ENCODE measurements at places on chromosomes 6 and 20.

- DNase-seq = no peak
Observed at GRCh38 chr6:142296975-142297604, 4.7 kb upstream of the ADGRG6 start.

DNA sequence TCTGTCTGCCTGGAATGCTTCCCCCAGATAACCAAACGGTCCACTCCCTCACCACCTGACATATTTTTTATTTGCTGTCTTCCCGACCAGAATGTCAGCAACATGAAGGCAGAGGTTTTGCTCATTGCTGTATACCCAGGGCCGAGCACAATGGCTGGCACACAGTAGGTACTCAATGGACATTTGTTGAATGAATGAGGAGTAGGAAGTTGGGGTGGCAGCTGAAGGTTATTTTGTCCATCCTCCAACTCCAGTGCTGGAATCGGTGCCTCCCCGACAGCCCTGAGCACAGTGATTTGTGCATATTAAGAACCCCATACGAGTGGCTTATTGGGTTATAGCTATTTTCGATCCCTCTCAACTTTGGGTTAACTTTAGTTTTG lies 10.3 kb downstream of the DUSP15 start:
- no peak for DNase-seq

DNA sequence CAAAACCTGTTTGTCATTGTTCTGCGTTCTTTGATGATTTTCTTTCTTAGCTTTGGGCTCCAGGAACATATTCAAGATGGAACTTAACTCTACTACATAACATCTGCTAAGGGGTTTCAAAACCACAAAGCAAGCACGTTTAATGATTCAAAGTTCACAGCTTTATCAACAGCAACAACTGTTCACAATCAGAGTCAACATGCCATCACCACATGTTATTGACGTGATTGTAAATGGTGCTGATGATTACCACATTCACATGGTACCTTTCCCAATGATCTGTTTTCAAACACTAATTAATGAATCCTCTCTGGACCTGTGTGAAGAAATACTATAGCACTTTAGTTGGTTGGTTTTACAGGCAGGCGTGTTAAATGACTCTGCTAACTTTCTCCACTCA lies 180.6 kb upstream of the CEP162 start:
- no peak for DNase-seq

GRCh38 chr6:166045173-166045859 lies 122.3 kb downstream of the TBXT start:
- DNase-seq = no peak

DNA sequence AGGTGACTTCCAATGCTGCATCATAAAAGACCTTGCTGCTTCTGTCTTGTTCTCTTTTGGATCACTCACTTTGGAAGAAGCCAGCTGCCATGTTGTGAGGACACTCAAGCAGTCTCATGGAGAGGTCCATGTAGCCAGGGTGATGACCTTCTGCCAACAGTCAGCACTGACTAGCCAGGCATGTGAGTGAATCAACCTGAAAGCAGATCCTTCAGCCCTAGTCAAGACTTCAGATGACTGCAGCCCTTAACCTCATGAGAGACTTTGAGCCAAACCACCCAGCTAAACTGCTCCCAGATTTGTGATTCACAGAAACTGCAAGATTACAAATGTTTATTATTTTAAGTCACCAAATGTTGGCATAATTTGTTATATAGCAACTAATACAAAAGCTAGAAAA lies 86.0 kb upstream of the IYD start:
- no peak for DNase-seq

GRCh38 chr20:24633026-24633425 lies 163.6 kb downstream of the SYNDIG1 start:
- no peak for DNase-seq

DNA sequence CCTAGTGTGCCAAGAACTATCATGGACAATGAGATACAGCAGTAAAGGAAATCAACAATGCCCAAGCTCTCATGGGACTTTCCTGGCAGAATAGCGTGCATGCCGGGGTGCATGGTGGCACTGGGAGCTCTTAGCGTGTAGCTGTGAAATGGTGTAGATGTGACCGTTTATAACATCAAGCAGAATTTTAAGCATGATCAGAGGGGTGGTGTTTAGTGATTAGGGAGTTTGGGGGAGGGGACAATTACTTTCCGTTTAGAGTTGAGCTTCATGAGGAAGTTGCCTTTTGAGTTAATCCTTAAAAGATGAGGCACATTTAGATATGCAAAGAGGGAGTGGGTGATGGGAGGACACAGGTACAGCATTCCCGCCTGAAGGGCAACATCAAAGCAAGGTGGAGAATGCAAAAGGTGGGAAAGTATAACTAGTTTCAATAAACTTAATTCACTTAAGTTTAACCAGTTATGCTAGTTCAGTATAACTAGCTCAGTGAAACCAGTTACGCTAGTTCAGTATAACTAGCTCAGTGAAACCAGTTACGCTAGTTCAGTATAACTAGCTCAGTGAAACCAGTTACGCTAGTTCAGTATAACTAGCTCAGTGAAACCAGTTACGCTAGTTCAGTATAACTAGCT lies 661.6 kb downstream of the QKI start:
- no peak for DNase-seq

All from D721Med (cell line).